ENCODE measurements at places on chromosomes 13 and 19. TPM values are rescaled to one million over a fixed set of nuclear protein-coding genes. Genes with fewer than 3 reads are reported as not detected.

CD33 gene
- not detected for total RNA-seq

MAMSTR gene
- not detected for total RNA-seq

FUT2 gene
- not detected for total RNA-seq

ZNF649 gene
- 6.8 TPM for total RNA-seq

GZMM gene
- not detected for total RNA-seq

IRF2BP1 gene
- 22.2 TPM for total RNA-seq

METTL21C gene
- total RNA-seq: not detected

SIAH3 gene
- total RNA-seq: not detected

ZNF497 gene
- total RNA-seq: 1.4 TPM

SMIM44 gene
- total RNA-seq: not detected

SPTBN4 gene
- under 0.01 TPM for total RNA-seq

STOML3 gene
- not detected for total RNA-seq

HIF3A gene
- total RNA-seq: 0.97 TPM

BLVRB gene
- total RNA-seq: 59.1 TPM

LRRC25 gene
- not detected for total RNA-seq

IER2 gene
- 40.0 TPM for total RNA-seq

ZNF66 gene
- 4.3 TPM for total RNA-seq

UGGT2 gene
- 43.9 TPM for total RNA-seq

KASH5 gene
- total RNA-seq: not detected

ATP4A gene
- not detected for total RNA-seq

FAM83E gene
- 0.65 TPM for total RNA-seq

SIGLEC5 gene
- not detected for total RNA-seq

HRC gene
- not detected for total RNA-seq

Data from epithelial cell of umbilical artery (primary cell).